Dorsolateral prefrontal cortex (tissue), 122 donors: ENCODE measurements at places on chromosomes 7 and 10. TPM values are rescaled to one million over a fixed set of nuclear protein-coding genes. Genes with fewer than 3 reads are reported as not detected.

DNA sequence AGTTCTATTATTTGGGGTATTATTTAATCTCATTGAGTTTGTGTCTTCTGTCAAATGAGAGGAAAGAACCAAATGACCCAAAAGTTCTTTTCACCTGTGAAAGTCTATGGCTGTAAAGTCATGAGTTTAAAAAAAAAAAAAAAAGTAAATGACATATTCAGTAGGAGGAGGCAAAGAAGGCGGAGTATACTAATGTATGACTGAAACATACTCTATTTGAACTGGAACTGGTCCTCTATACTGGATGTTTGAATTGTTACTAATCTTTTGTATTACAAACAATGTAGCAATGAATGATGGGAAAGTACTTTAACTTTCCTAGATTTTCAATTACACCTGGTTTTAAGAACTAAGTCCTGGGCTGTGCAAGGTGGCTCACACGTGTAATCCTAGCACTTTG lies 24.9 kb upstream of the GSAP start:
- DNase-seq = no peak

ANKRD61 gene
- total RNA-seq = not detected

DNA sequence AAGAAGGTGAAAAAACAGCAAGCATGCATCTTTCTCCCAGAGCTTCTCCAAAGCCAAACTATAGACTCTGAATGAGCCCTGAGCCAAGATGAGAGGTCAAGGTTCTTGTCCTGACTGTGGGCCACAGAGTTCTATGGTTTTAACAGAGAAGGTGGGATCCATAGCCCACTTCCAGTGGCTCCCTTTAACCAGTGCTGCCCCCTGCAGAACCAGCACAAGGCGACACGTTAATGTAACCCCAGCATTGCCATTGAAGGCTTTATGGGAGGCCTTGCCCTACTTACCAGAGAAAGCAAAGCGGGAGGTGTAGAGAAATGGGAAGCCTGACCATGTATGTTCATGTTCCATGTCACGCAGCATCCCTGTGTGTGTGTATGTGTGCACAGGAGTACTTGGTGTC lies 243.6 kb downstream of the PRPF18 start:
- DNase-seq = no peak

DNA sequence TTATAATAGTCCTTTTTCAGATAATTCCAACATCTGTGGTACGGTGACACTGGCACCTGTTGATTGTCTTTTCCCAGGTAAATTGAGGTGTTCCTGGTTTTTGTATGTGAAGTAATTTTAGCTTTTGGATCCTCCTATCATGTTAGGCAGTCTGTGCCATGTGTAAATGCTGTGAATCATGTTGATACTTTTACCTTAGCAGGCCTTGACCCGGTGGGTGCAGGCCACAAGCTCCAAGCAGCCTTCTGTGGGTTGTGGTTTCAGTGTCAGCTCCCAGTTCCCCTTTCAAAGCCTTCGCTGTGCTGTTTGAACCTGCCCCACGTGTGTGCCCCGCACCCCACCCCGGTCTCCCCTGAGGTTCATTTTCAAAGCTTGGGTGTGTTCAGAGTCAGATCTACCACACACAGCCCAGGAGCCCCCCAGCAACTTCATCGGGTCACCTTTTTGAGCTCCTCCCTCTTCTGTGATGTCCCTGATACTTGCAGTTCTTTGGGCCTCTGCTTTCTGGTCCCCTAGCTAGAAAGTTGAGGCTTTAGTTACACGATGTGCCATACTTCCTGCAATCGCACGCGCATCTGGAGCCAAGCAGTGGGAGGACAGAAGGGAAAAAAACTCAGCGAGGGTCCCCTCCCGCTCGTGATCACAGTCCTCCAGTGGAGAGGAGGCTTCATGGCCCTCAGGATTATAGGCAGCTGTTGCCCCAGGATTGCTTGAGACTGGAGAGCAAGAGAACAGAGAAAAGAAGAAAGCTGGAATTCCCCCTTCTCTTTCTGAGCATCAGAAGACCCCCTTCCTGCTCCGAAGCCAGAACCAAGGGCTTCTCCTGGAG lies 8.7 kb upstream of the BHLHA15 start:
- DNase-seq = no peak

NEUROG3 gene
- not detected for total RNA-seq

DNA sequence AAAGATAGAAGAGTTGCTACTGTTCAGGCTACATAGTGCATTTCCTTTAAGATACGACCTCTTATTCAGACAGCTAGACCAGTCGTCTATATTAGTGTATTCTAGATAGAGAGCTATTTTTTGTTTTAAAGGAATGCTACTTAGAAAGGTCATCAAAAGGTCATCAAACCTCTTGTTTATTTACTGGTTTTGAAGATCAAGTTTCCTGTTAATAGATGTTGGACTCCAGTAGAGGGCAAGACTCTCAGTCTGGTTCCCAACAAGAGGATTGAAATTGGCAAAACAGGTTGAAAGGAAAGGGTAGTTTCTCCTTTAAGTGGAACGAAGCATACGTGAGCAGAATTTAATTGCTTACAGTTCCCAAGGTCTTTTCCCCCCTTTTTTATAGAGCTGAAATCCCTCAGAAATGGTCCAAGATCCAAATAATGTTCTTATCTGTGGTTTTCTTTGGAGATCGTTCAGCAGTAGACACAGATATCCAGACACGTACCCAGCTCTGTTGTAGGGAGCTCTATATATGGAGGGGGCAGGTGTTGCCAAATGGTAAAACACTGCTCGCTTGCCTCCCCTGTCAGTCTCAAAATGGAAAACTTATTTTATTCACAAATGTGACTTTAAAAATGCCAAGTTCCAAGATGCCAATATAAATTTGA lies 37.2 kb downstream of the BAMBI start:
- DNase-seq = no peak

DPCD gene
- total RNA-seq = 24.1 TPM

- DNase-seq = peak; percentile 82
These were observed 110.5 kb downstream of the C10orf105 start for GRCh38 chr10:71608819-71609768.

KIF20B gene
- 4.1 TPM for total RNA-seq

NANOS1 gene
- 1.5 TPM for total RNA-seq
